ENCODE measurements at places on chromosomes 16 and 17. TPM values are rescaled to one million over a fixed set of nuclear protein-coding genes. Genes with fewer than 3 reads are reported as not detected.

The EIF3C gene
- 324 TPM for total RNA-seq

The KIF1C gene
- 96.7 TPM for total RNA-seq

The ITGAD gene
- total RNA-seq = not detected

The MAPT gene
- 2.1 TPM for total RNA-seq

The HASPIN gene
- total RNA-seq = 15.5 TPM
